ENCODE measurements at places on chromosomes 4 and X.

GRCh38 chr4:14829795-14830194 is 172.5 kb upstream of the CPEB2 start:
- DNase-seq: no peak

DNA sequence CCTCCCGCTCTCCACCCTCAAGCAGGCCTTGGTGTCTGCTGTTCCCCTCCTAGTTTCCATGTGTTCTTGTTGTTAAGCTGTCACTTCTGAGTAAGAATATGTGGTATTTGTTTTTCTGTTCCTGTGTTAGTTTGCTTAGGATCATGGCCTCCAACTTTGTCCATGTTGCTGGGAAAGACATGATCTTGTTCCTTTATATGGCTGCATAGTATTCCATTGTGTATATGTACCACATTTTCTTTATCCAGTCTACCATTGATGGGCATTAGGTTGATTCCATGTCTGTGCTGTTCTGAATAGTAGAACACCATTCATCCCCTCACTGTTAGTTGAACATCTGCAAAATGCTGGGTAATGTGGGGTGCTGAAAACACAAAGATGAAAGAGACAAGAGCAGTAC is 222.9 kb downstream of the PALLD start:
- DNase-seq: no peak

GRCh38 chrX:41596596-41596995 is 92.2 kb upstream of the GPR34 start:
- DNase-seq: no peak

GRCh38 chrX:67543818-67544217 is at the start of gene AR:
AR (plus strand) TSS chrX:67544021; CDS start chrX:67545147, 1,126 bp downstream.
- DNase-seq: no peak

- peak; percentile 60 for DNase-seq
Measured at GRCh38 chr4:41573502-41574001, 35.6 kb downstream of the LIMCH1 start.

DNA sequence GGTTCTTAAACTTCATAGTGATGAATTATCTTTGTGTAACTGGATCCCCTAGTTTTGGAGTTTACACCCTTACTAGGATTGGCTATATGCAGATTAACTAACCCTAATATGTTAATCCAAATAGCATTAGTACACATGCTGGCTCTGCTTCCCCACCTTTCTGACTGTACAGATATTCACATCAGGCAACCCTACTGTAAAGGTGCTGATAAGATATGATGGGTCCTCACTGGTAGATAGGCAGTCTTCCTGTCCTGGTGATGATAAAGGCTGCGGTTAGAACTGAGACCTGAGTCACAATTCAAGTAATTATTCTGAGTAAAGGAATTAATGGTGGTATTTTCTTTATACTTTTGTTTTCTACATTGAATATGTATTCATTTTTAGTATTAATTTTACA is 118.6 kb downstream of the COL4A5 start:
- no peak for DNase-seq

DNA sequence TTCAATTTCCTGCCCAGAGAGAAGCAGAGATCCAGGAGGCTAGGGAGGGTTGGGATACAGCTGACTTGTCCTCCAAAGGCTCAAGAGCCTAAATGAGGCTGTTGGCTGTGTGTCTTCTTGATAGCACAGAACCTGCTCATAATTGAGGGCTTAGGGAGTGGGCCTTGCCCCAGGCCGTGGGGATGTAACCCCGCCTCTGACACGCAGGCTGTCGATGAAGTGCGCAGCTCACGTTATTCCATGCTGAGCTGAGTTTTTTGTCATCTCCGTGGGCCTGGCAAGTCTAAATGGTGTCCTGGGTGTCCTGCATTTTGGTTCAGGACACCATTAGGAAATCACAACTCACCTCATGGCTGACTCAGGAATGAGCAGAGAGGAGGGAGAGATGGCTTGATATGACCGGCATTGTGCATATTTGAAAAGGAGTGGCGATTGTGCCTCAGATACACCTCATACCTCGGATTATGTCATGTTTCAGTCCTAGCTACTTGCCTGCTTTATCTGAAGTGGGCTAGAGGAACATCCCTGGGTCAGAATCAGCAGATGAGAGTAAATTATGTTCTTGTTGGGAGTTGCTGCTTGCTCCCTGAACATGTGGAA is 43.7 kb downstream of the FHDC1 start:
- no peak for DNase-seq

DNA sequence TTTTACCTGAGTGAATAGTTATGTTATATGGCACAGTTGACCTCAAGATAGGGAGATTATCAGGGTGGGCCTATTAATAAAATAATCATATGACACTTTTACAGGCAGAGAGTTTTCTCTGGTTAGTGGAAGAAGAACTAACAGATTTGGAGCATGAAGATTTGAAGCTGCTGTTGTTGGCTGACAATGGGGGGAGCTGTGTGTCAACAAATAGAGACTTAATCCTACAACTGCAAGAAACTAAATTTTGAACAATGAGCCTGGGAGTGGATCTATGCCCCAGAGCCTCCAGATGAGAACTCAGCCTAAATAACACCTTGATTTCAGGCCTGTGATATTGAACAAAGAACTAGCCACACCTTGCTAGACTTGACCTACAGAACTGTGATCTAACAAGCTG is 7.2 kb upstream of the CCSER1 start:
- no peak for DNase-seq

DNA sequence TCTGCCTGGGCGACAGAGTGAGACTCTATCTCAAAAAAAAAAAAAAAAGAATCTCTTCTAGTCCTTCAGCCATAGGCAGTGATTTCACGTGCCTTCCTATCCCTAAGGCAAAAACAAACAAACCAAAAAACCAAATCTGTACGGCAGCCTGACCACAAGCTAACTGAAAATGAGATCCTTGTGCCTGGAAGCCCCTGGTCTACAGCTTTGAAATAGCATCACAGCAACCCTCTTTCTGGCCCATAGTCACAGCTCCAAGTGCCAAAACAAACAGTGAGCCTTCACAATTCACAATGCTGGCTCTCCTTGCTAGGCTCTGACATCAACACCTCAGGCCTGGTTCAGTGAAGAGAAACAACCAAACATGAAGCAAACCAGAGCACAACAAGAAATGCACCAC is 46.1 kb downstream of the TMEM150C start:
- DNase-seq: peak; percentile 11

DNA sequence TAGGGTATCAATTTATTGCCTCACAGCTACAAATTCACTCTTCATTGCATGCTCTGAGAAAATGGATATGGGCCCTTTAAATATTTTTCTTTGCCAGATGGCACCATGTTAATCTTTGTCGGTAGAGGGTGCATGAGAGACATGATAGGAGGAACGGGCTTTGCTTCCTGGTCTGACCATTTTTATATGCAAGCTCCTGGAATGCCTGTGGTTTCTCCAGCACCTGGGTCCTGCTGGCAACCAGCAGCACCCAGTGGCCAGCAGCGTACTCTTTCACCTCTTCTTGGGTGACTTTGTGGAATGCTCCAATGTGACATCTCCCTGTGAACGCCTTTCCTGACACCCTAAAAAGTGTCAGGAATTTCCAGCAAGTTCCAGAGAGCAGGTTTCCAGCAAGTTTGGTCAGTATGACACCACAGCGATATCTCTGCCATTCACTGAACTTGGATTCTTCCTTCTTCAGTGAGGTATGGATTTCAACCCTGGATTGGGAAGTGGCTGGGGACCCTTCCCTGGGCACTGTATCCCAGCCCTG is 140.3 kb upstream of the PGRMC2 start:
- DNase-seq: peak; percentile 47

Data from NCI-H446 treated with DMSO at 0.1 percent for 48 hours (cell line).